ENCODE measurements at places on chromosomes 7 and 10.
A peak's percentile ranks its signal among the peaks of the same experiment; 100 is the strongest.

GRCh38 chr10:3874990-3875841 is 90.2 kb upstream of the KLF6 start:
- peak; percentile 36 for DNase-seq

DNA sequence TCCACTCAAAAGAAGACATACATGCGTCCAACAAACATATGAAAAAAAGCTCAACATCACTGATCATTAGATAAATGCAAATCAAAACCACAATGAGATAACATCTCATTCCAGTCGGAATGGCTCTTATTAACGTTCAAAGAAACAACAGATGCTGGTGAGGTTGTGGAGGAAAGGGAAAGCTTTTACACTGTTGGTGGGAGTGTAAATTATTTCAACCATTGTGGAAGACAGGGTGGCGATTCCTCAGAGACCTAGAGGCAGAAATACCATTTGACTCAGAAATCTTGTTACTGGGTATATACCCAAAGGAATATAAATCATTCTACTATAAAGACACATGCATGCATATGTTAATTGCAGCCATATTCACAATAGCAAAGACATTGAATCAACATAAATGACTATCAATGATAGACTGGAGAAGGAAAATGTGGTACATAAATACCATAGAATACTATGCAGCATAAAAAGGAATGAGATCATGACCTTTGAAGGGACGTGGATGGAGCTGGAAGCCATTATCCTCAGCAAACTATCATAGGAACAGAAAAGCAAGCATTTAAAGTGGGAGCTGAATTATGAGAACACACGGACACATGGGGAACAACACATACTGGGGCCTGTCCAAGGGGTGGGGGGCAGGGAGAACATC is 28.4 kb downstream of the PCDH15 start:
- no peak for DNase-seq

DNA sequence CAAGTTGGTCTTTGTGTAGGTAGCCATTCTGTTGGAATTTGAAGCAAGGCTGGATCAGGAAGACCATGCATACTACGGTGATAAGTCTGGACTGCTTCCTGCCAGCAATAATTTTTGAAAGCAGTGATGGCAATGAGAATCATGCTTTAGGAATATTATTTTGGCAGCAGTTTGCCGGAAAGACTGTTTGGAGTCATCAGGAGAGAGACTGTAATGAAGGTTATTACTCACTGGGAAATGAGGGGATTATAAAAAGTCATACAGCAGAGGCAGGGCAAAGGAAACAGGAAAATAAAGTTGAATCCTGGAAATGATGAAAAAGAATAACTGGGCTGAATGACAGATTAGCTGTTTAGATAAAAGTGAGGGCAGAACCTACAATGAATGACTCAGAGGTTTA is 1136.8 kb upstream of the AUTS2 start:
- DNase-seq, result no peak

- no peak for DNase-seq
Observed at GRCh38 chr10:11355592-11355991, 255.9 kb downstream of the USP6NL start.

DNA sequence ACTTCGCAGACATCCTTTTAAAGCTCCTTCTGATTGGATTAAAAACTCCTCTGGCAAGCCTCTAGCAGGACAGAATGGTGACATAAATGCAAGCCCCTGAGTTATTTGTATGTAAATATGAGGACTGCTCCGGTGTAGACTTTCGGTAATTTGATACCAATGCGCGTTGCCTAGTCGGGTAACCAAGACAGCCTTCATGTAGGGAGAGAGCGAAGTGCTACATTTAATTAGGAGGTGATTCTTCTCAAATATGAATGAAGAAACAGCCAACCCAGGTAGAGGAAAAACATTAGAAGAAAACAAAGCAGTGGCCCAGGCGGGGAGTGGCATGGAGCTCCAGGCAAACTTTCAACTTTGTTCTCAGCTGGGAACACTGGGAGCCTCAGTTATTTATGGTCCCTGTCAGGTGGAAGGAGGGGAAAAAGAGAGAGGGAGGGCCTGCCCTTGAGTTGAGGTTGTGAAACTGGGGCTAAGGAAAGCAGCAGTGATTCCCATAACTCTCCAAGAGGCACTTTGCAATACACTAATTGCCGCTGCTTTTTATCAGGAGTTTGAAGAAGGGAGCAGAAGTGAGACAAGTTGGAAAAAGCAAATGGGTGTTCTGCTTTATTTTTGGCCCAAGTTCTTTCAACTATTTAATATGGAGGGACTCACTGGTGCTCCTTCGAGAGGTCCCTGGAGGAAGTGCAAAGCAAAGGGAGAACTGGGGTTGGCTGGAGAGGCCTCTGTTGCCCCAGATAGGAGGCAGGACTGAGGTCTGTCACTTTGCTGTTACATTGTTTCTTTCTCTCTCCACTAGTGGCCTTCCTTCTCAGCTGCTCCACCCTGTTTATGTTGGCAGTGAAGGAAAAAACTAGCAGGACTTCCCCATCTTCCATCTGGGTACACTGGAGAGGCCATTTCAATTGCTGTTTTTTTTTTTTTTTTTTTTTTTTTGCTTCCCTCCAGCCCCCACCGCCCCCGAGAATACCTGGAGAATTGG is 234.6 kb upstream of the CCDC6 start:
- no peak for DNase-seq

- no peak for DNase-seq
Observed at GRCh38 chr7:132723506-132724081, 147.3 kb upstream of the PLXNA4 start.

- DNase-seq, result no peak
Observed at GRCh38 chr7:2626498-2627117, 5.2 kb upstream of the TTYH3 start.

- DNase-seq, result no peak
Observed at GRCh38 chr10:73868655-73869195, 5.6 kb downstream of the CAMK2G start.

- DNase-seq, result no peak
Observed at GRCh38 chr7:22598318-22598920, 98.4 kb upstream of the STEAP1B start.

DNA sequence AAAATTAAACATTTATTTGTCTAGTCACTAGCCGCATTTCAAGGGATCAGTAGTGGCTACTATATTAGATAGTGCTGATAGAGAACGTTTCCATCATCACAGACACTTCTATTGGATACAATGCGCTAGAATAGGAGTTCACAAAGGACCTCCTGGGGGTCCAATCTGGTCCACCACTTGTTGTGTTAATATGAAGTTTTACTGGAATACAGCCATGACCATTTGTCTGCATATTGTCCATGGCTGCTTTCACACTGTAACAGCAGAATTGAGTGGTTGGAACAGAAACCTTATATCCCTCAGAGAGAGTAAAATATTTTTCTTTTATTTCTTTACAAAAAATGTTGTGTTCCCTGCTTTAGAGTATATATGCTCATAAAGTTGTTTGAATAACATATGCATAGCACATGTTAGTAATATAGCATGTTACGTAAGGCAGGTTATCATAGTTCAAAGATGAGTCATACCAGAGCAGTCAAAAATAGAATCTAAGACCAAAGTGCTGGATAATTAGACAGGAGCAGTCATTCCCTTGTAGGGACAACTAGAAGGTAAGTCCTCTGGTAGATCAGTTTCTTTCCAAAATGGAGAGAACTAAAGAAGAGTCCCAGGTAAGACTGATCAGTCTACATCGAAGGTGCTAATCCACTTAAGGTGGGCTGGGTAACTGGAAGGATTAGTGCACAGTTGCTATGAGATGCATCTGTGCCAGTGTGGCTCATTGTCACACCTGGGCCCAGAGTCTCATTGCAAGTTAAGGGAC is 14.9 kb downstream of the BZW2 start:
- no peak for DNase-seq

DNA sequence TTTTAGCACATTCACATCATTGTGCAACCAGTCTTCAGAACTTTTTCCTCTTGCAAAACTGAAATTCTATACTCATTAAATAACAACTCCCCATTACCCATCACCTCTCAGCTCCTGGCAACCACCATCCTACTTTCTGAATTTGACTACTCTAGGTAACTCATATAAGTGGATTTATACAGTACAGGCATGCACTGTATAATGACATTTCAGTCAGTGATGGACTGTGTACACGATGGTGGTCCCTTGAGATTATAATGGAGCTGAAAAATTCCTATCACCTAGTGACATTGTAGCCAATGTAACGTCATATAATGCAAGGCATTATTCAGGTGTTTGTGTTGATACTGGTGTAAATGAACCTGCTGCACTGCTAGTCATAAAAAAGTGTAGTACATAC is 60.1 kb downstream of the BTRC start:
- no peak for DNase-seq

DNA sequence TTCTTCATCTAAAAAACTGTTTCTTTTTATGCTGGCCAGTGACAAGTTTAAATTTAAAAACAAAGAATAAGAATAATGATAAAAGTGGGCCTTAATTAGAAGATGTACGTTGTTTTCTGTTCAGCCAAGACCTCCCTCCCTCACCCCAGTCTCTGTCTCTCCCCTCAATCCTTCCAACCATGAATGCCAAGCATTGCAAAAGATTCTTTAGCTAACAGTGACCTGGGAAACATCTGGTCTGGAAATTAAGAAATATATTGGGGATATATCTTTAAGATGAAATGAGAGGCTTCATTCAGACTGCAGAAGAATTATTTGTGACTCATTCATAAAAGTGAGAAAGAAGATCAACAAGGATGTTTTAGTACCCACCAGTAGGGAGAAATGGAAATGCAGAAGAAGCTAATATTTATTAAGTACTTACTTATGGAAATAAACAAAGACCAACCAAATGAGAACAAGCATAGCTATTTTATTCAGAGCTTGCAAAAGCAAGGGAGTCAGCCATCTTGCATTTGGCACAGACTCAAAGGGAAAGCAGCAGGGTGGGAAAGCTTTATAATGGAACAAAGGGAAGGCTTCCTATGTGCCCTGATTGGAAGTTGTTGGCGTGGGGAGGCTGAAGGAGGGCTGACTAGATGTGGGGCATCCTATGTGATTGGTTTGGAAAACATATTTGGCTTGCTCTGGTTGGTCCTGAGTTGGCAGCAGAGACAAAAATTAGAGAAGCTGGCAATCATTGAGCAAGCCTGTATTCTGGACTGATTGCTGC is 595.4 kb upstream of the GHITM start:
- no peak for DNase-seq

DNA sequence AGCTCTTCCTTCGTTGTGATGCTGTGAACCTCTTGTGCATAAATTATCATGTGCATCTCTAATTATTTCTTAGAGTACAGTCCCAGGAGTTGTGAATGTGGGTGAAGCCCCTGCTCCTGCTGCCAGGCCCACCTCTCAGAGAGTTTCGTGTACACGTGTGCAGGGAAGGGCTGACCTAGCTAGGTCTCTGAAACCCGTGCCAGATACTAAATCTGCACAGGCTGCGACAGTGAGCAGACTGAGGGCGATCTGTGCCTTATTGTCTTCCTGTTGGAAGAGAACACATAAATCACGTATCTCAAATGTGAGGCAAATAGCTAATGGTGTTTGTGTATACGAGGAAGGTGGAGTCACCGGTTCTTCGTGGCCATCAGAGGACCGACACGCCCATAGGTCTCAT is 71.8 kb upstream of the DNAJB6 start:
- DNase-seq, result no peak

DNA sequence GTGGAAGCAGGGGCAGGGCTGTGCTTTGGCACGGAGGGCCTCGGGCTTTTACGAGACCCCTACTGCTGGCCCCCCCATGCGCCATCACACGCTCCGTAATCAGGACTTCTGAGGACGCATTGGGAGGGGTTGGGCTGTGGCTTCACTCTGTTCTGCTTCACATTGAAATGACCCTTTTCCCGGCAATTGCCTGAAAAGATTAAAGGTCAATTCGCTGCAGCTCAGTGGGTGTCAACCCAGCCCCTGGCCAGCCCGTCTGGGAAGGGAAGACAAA is 41.7 kb upstream of the UBE3C start:
- no peak for DNase-seq

GRCh38 chr7:96977445-96977844 is 27.9 kb upstream of the DLX6 start:
- no peak for DNase-seq

DNA sequence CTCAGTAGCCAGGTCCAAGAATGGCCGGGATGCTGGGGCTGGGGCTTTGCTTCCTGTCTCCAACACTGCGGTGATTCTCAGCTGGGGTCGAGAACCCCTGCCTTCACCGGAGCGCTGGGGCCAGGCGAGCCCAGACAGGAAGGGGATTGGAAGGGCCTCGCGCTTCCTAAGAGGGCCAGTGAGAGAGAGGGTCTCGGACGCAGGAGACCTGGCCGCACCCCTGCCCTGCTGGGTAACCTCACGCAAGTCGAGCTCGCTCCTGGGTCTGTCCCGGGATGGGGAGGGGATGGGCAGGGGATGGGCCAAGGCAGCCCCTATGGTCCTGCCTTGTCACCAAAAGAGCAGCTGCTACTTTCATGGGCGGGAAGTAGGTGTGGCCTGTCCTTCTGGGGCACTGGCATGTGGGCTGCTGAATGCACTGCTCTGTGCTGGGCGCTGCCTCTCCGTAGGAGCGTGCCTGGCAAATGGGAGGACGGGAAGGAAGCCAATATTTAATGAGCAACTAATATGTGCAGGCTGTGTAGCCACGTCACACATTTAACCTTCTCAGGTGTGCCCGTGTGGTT is 20.0 kb downstream of the KCNK18 start:
- DNase-seq, result peak; percentile 19

- no peak for DNase-seq
Observed at GRCh38 chr10:66337211-66337610, 588.6 kb upstream of the LRRTM3 start.

- no peak for DNase-seq
Observed at GRCh38 chr10:100327007-100327717, 2.9 kb downstream of the PKD2L1 start.

DNA sequence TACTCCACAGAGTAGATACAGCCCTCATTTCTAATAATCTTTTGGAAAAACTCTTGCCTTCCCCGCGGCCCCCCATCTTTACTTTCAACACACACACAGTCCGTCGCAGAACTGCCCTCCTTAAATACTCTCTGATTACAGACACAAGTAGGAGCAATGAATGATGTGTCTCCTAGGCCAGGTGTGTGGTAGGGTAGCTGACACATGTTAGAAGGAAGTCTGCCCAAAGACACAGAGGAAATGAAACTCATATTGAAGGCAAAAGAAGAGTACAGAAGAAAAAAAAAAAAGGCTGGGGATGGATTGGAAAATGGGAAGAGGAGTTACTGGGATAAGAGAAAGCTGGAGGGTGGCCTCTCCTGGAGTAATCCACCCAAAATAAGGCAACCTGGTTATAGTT is 14.6 kb downstream of the OPALIN start:
- DNase-seq, result no peak

DNA sequence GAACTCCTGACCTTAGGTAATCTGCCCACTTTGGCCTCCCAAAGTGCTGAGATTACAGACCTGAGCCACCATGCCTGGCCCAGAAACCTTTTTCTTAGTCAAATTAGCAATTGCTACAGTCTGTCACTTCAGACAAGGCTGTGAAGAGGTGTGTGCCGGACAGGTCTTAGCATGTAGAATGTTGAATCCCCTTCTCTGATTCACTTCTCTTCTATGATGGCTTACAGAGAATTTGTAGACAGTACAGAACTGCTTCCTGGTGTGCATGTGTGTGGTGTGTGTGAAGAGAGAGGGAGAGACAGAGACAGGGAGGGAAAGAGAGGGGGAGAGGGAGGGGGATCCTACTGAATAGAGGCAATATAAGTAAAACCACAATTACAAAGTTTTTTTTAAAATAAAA is 150.4 kb downstream of the PARD3 start:
- DNase-seq, result no peak

Data from activated naive CD4-positive, alpha-beta T cell treated with Interleukin-2 at 50 U/mL for 16 hours (primary cell).